ENCODE measurements at places on chromosomes 6 and 20.

DNA sequence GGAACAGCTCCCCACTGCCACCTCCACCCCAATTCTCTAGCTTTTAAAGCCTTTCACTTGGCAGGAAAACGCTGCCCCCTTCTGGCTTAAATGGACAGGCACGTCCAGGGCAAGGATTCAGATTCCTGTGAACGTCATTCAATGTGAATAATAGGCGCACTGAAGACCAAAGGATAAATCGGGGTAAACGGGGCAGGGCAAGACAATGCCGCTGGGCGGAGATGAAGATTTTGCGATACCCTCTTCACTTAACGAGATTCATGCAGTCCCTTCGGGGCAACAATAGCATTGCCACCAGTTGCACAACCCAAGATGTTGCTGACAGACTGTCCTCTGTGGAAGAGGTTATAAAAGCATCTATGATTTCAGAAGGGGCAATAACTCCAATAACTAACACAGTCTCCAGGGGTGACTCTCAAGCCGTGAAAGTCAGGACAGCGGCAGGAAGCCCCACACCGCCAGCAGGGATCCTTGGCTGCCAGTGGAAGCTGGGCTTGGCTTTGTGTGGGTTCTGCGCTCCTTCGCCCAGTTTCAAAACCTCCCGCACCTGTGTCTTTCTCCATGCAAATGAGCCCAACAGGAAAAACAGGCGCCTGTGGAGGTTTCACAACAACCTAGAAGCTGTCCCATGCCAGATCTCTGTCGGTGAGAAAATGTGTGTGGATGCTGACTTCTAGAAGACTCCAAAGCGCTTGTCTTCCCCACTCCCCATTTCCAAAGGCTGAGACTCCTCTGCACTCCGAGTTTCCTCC is 291.8 kb downstream of the BMP7 start:
- no peak for DNase-seq

DNA sequence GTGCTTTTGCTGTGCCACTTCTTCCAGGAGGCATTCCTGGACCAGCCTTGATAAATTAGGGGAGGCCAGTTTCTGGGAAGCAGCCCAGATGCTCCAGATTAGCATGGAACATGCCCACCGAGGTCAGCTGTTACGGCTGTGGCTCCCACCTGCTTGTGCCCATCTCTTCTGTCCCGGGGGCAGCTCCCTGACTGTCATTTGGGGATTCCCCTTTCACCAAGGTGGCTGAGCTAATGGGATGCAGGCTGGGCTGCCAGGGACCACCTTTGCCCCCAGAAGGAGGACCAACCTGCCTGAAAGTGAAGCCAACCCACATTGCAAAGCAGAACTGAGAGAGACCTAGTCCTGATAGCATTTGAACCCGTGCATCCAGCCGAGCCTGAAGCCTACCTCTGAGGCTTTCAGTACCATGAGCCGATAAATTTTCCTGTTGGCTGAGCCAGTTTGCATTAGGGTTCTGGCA is 85.3 kb downstream of the PTPN1 start:
- DNase-seq, result no peak

DNA sequence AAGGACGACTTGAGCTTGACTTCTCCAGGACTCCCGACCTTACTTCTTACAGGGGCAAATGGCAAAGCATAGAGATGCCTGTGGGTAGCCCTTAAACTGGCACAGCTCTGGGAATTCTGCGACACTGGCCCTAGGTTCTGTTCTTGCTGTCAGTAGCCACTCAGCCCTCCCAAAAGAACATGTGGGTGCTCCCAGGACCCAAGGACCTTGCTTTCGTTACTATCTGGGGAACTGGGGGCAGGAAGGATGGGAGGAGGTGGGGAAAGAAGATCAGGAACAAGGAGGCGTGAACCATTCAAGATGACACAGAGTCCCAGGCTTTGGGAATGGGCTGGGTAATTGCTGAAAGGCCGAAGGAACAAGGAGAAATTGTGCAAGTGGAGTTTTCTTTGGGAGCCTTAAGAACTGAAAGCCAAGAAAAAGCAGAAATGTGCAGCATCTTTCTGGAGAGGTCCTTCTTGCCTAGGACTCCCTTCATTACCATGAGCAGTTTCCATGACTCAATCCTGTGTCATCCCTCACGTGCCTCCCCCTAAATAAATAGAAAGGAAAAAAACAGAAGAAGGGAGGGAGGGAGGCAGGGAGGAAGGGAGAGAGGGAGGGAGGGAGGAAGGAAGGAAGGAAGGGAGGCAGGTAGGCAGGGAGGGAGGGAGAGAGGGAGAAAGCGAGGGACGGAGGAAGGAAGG is 284.6 kb upstream of the FOXQ1 start:
- no peak for DNase-seq

- DNase-seq, result no peak
Observed at GRCh38 chr20:37656945-37657344, 36.9 kb upstream of the CTNNBL1 start.

- DNase-seq, result peak; percentile 64
Observed at GRCh38 chr6:166488076-166488685, 98.3 kb downstream of the RAMACL start.

DNA sequence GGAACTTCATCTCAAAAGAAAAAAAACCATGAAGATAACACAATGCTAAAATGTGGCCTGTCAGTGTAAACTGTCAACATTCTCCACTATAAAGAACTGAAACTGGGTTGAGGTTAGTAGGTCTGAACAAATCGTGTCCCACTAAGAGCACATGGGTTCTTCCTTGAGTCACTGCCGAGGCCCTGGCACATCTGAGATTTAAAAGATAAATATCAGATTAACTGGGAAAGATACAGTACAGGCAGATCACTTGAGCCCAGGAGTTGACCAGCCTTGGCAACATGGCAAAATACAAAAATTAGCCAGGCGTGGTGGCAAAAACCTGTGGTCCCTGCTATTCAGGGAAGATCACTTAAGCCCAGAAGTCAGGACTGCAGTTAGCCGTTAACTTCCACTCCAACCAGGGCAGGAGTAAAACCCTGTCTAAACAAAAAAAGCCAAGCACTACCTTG is 5.6 kb downstream of the EEF1A1 start:
- DNase-seq, result no peak

Measured in activated T-cell treated with anti-CD3 and anti-CD28 coated beads, Interleukin-2, amount 50 U/mL, for 4 hours (primary cell).